Smooth muscle cell of the pulmonary artery (primary cell): ENCODE measurements at places on chromosomes 2 and 18. TPM values are rescaled to one million over a fixed set of nuclear protein-coding genes. Genes with fewer than 3 reads are reported as not detected.

Gene UGGT1
- 113 and 118 TPM in 2 replicates for total RNA-seq

Gene DYNAP
- not detected in 2 replicates for total RNA-seq

Gene FHL2
- total RNA-seq = 197 and 230 TPM in 2 replicates

Gene DNAJB2
- total RNA-seq = 74.7 and 78.8 TPM in 2 replicates

Gene ATP6V1B1
- 1.1 and 2.2 TPM in 2 replicates for total RNA-seq

Gene ZNF236
- 10.4 and 11.1 TPM in 2 replicates for total RNA-seq

Gene LHCGR
- total RNA-seq = not detected in 2 replicates

Gene CD8B
- total RNA-seq = not detected in 2 replicates

Gene STRN
- 21.7 and 22.3 TPM in 2 replicates for total RNA-seq

Gene LTBP1
- 565 and 1,048 TPM in 2 replicates for total RNA-seq

Gene HOXD8
- 0.46 and 1.4 TPM in 2 replicates for total RNA-seq

Gene ADGRF3
- 0.20 and 0.26 TPM in 2 replicates for total RNA-seq

Gene PLCL1
- total RNA-seq = 4.3 and 8.6 TPM in 2 replicates

Gene FIGN
- 0.99 and 2.7 TPM in 2 replicates for total RNA-seq

Gene KCNF1
- total RNA-seq = not detected in 2 replicates

Gene RPRM
- total RNA-seq = not detected in 2 replicates

Gene SFTPB
- total RNA-seq = not detected in 2 replicates

Gene OTOS
- not detected in 2 replicates for total RNA-seq

Gene RUFY4
- total RNA-seq = not detected in 2 replicates

Gene OTOF
- 0.03 TPM in 1 of 2 replicates, not detected in the other for total RNA-seq

Gene PAX3
- total RNA-seq = not detected in 2 replicates

Gene GBX2
- 0.13 TPM in 2 replicates for total RNA-seq

Gene LINC00305
- not detected in 2 replicates for total RNA-seq

Gene MLPH
- total RNA-seq = 8.3 and 14.2 TPM in 2 replicates

Gene NGEF
- total RNA-seq = 1.3 and 5.7 TPM in 2 replicates

Gene GAREM2
- 1.7 and 2.4 TPM in 2 replicates for total RNA-seq

Gene PID1
- total RNA-seq = 35.6 and 48.6 TPM in 2 replicates

Gene TXNDC2
- total RNA-seq = not detected in 2 replicates

Gene PHOSPHO2
- total RNA-seq = 1.6 and 1.8 TPM in 2 replicates

Gene SKOR2
- not detected in 2 replicates for total RNA-seq

Gene LRATD1
- 0.07 and 0.13 TPM in 2 replicates for total RNA-seq

Gene SERPINB2
- 0.50 and 14.4 TPM in 2 replicates for total RNA-seq

Gene ASXL2
- 10.1 and 19.4 TPM in 2 replicates for total RNA-seq

Gene STAM2
- total RNA-seq = 34.5 and 44.8 TPM in 2 replicates

Gene TWIST2
- 20.7 and 29.0 TPM in 2 replicates for total RNA-seq

Gene UGT1A5
- not detected in 2 replicates for total RNA-seq

Gene KHK
- total RNA-seq = 0.98 and 0.99 TPM in 2 replicates
